Tibial nerve (tissue), 4 donors: ENCODE measurements at places on chromosomes 7 and 10. TPM values are rescaled to one million over a fixed set of nuclear protein-coding genes. Genes with fewer than 3 reads are reported as not detected.

The NKX1-2 gene
- total RNA-seq = not detected

The NOS3 gene
- 20.3 TPM for total RNA-seq

The KIN gene
- total RNA-seq = 8.4 TPM

The PAX4 gene
- not detected for total RNA-seq

The TMEM225B gene
- total RNA-seq = 1.8 TPM

The TFR2 gene
- total RNA-seq = not detected

The VKORC1L1 gene
- total RNA-seq = 33.0 TPM

GRCh38 chr7:28112883-28113540 is 67.6 kb downstream of the JAZF1 start:
- no peak overlapping the region for H3K4me3 ChIP-seq
- peak; percentile 69 for DNase-seq
- peak overlapping the region; percentile 66 for H3K27ac ChIP-seq
- no peaks in the 10 kb centered on the region for H3K4me1 ChIP-seq
- H3K27me3 ChIP-seq = no peaks in the 10 kb centered on the region

DNA sequence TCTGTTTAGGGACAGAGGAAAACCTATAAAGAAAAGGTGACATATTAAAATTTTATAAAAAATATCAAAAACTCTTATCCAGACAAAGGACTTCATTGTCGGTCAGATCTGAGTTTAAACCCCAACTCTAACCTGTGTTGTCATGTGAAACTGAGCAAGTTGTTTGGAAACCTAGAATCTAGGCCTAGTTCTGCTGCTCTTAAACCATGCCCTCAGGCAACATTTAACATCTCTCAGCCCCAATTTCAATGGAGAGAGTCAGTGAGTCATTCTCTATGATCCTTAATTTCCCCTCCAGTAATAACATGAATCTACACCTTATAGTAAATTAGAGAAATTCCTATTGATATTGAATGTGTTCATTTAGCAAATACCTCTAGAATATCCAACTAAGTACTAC is 192.3 kb downstream of the IMMP2L start:
- no peak overlapping the region for H3K27ac ChIP-seq
- H3K36me3 ChIP-seq = no peaks in the 10 kb centered on the region
- H3K4me1 ChIP-seq = no peaks in the 10 kb centered on the region
- DNase-seq = no peak
- H3K4me3 ChIP-seq = no peak overlapping the region
